ENCODE measurements at places on chromosomes 4 and X.

DNA sequence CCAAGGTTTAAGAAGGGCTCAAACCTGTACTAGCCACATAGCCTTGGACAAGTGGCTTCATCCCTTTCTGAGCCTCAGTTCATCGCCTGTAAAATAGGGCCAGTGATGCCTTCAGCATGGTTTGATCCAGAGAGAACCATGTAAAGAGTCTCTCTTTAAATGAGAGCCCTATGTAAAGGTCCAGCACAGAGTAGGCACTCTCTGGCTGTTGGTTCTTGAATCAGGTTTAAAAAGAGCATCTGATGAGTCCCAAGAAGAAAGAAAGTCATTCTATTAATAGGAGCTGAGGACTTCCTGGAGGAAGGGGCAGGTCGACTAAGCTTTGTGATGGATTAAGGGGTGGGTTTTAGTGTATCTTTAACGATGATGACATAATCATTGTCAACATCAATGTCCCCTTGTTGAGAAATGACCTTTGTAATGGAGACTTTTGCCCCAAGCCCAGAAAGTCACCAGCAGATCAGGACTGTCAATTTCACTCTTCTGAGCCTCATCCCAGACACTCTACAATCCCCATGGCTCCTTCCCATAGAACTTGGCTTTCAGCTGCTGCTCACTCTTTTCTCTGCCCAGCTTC, 4.0 kb upstream of the SLC2A9 start:
- no peak for DNase-seq

DNA sequence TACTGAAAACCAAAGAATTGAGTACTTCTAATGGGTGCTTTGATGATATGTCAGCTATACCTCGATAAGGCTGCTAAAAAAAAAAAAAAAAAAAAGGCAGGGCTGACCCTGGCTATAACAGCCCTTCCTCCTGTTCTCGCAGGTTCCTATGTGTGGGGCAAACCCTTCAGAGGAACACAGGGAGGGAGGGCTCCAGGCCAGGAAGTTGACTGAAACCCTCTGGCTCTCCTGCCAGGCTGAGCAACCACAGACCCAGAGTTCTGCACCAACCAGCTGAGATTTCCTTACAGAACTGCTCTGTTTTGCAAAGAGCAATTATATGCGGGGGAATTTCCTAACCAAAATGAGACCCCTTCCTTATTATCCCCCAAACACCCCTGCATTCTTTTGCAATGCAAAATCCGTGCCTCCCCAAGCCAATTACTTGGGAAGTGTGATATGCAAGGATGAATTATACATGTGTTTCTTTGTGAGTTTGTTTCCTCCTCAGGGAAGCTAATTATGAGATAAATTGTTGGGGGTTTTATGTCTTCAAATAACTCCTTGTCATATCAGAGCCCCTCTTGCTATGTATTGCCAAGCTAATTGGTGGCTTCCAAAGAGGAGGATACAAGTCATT, 45.6 kb downstream of the PDHA1 start:
- DNase-seq = no peak

DNA sequence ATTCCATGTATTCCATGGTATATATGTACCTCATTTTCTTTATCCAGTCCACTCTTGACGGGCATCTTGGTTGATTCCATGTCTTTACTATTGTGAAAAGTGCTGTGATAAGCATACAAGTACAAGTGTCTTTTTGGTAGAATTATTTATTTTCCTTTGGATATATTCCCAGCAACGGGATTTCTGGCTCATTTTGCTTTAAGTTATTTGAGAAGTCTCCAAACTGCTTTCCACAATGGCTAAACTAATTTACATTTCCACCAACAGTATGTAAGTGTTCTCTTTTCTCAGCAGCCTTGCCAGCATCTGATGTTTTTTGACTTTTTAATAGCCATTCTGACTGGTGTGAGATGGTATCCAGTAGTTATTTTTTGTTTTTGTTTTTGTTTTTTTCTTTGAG, 17.6 kb upstream of the FAT4 start:
- DNase-seq = no peak

DNA sequence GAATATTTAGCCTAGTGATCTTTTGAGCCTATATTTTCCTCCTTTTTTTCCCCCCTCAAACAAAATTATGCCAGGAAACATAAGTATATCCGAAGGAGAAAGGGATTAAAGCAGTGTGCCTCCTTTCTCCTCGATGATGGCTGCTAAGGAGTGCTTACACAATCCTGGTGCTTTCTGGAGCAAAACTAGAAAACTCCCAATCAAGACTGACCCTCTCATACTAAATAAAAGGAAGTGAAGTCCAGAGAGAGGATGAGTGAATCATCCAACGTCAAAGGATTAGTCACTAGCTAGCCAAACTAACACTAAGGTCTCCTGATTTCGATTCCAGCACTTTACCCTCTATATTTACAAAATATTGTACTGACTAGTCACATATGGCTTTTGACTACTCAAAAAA, 146.8 kb downstream of the PPP3CA start:
- DNase-seq = no peak

DNA sequence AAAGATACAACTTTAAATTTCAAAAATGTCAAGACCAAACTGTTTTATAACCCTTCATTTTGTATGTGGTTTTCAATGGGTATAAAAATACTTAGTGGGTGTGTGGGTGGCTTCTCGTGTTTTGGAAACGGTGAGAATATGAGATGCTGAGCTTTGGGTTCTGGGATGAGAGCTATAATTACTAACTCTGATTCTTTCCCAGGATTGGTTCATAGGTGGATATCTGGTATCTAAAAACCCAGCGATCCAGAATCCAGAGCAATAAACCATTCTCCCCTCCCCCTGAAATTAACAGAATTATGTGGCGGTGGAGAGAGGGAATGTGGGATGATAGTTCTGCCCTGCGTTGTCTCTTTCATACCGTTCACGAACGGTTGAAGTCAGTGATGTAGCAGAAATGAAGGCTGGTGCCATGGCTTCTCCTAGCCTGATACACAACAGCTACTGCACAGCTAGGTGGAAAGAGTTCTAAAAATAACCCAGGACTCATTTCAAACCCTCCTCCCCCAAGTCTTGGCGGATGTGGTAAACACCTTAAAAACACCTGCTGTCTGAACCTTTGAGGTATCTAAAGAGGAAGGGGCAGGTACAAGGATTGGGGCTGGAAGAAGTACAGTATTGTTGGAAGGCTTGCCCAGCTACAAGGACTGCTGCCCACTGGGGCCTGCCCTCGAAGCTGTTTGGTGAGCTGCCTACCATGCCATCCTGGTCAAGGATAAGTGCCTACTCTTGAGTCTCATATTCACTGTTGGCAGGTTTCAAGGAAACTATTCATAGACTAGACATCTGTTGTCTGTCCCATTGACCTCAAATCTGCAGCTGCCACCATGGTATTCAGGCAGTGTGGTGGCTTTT, 44.5 kb downstream of the SEPTIN11 start:
- no peak for DNase-seq

- DNase-seq = peak; percentile 29
Measured at GRCh38 chrX:100745806-100746537, 14.1 kb upstream of the SYTL4 start.

DNA sequence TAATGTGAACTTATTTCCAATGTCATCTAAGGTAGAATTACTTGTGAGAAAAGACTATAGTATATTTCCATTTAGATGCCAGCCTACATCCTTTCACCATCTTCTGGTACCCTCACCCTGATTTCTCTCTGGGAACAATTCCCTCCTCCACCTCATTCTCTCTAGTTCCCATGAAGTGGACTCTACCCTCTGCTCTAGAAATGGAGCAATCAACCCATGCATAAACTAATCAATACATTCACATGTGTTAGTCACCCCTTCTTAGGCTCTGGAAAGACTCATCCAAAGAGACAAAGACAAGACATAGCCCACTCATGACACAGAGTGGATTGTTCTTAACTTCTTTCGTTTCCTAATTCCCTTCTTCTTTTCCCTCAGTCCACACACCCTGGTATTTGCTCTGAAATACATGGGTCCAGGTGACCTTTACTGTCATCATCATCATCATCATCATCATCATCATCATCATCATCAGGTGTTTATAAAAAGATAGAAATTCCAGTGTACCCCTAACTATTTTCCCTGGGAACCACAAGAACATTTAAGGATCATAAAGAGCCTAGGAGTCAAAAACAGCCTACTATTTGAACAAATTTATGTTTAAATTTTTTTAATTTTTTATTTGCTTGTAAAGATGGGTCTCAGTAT, 298.9 kb upstream of the GALNT7 start:
- no peak for DNase-seq

DNA sequence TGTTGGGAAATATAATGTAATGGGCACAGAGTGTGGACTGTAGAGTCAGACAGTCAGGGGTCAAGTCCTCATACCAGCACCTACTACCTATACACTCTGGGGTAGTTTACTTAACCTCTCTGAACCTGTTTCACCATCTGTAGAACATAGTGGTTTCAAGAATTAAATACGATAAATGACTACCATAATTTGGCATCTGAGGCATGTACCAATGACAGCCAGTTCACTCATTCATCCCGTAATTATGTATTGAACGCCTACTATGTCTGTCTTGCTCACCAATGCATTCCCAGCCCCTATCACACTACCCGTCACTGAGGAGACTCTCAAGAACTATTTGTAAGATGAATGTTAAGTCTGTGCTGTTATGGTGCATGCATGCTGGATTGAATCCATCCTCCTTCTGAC, 2.0 kb upstream of the FGB start:
- no peak for DNase-seq

DNA sequence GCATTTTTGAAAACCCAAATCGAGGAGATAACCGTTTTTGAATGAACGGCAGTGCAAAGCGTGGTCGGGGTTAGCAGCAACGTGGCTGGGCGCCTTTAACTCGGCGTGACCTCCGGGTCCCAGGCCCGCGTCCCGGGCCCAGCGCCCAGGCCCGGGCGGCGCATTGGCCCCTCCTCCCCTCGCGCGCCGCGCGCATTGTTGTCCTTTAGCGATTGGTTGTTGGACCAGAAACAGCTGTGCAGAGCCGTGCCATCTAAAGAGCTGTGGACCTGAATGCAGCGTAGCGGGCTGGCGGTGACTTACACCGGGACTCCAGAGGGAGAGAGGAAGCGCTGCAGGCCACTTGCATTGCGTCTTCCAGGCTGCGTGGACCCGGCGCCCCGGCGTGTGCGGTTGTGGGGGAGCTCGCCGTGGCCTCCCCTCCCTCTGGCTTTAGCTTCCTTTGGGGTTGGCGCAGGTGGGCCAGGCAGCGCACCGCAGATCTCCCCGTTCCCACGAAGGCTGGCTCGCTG, at the start of gene STOX2:
STOX2 (plus strand) TSS at position 227 of the 512 bp plus-strand sequence. CDS start 1,484 bp downstream, outside the sequence.
- DNase-seq = peak; percentile 81

DNA sequence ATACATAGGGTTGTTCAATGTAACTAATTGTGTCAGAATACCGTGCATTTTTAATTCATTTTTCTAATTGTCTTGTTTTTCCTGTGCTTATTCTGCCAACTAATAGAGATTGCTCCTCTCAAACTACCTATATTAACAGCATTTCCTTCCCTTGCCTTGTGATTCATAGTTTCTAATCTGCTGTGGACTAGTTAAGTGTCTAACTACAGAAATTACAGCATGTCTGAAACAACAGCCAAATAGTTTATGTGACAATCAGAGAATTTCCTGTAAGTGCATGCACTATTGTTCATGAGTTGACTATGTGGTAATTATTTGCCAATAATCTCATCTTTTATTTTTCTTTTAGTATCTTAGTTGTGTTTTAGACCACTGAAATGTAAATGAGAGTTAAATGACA, 4.1 kb upstream of the SEC24B start:
- DNase-seq = no peak

- DNase-seq = no peak
Measured at GRCh38 chrX:3026074-3026815, 15.0 kb upstream of the ARSF start.

DNA sequence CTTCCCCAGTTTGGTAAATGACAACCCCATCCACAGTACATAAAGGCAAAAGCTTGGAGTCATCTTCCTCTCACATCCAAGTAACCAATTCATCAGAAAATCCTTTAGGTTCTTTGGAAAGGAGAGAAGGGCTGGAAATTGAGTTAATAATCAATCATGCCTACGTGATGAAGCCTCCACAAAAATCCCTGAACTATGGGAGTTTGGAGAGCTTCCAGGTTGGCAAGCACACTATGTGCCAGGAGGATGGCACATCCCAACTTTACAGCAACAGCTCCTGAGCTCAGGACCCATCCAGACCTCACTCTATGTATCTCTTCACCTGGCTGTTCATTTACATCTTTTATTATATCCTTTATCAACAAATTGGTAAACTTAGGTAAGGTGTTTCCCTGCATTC, 98.9 kb downstream of the IQCM start:
- DNase-seq = no peak

DNA sequence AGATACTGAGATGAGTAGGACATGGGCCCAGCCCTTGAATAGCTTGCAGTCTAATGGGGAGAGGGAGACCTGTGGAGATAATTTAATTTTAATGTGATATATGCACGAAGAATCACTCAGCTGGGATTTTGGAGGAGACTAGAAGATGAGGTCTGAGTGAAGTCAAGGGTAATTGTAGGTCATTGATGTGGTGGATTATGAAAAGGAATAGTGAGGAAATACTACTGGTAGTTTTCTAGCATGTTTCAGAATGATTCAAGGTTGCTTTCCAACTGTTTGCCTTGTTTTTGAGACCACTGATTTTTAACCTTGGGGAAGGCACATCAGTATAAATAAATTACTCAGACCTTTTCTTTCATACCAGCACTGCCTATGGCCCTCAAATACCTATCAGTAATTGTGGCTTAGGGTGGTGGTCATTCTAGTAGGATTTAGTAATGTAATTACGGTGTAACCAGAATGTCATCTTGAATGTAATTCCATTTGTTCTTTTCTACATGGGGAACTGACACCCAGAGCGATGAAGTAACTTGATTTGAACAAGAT, 25.6 kb downstream of the PTTG2 start:
- DNase-seq = no peak

DNA sequence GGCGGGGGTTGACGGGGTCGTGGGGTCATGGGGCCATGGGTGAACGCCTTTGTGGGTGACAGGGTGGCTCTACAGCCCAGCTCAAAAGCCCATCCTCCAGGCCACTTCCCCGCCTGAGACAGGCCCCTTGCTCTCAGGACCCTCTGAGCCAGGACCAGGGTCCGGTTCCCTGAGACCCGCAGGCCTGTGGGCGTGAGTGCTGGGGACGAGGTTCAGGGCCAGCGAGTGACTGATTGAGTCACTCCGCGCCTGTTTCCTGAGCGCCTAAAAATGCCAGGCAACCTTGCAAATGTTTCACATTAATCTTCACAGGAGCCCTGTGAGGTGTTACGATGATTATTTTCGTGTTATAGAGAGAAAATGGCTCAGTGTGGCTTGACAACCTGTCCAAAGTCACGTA, 97.8 kb downstream of the ZNF674 start:
- DNase-seq = no peak

DNA sequence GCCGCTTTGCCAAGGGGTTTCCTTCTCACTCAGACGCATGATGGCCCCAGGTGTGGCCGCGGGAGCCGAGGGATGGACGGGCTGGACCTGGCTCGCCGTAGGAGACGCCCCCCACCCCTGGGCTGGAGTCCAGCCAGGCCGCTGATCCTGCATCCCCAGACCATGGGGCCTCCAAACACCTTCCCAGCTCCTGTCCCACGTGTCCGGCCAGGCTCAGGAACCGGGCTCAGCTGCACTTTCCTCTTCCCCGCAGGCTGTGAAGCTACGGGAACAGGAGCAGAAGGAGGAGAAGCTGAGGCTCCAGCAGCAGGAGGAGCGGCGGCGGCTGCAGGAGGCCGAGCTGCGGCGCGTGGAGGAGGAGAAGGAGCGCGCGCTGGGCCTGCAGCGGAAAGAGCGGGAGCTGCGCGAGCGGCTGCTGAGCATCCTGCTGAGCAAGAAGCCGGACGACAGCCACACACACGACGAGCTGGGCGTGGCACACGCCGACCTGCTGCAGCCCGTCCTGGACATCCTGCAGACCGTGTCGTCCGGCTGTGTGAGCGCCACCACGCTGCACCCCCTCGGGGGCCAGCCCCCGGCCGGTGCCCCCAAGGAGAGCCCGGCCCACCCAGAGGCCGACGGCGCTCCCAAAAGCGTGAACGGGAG, 9.1 kb downstream of the AKAP17A start:
- DNase-seq = no peak
